HS-5 (cell line): ENCODE measurements at places on chromosomes 7 and 10.

GRCh38 chr10:107544706-107545520, 380.4 kb upstream of the SORCS1 start:
- no peak for DNase-seq

DNA sequence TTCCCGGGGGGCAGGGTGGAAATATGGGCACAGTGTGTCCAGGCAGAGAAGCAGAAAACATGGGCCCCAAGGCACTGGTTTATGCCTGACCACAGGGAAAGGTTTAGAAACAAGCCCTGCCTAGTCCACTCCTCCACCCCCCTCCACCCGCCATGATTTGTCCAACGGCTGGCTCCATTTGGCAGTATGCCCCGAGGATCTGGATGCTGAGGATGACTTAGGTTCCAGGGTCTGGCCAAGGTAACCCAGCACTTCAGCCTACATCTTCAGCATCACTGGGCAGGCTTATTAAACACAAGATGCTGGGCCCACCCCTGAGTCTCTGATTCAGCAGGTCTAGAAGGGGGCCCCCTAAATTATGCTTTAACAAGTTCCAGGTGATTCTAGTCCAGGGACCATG, 121.9 kb downstream of the RALA start:
- no peak for DNase-seq

DNA sequence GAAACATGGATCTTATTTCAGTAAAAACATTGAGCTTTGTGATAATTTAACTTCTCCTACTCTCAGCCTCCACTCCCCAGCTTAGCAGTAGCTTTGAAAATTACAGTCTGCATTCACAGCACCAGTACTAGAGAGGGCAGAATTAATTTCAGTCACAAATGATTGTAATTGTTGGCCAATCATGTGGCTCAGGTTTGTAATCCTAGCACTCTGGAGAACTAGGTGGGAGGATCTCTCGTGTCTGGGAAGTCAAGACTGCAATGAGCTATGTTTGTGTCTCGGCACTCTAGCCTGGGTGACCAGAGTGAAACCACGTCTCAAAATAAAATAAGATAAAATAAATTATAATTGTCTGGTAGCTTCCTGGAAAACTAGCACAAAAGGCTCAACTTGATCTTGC, 620.9 kb downstream of the TNS3 start:
- no peak for DNase-seq

GRCh38 chr7:157526913-157527634, 190.3 kb downstream of the DNAJB6 start:
- no peak for DNase-seq

DNA sequence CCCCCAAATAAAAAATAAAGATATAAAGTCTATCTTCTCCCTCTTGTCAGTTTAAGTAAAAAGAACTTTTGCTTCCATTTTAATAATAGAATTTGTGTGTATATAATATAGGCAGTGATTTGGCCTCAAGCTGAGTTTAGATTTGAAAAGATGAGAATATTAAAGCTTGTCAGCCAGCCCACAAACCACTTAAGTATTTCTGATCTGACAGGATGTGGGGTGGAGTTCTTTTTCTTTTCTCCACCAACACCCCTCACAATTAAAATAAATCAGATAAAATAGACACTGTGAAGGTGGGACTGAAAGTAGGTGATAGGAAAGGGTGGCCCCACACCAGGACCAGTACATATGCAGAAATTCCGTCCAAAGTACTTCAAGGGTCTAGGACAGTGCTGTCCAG, 714.1 kb downstream of the AUTS2 start:
- no peak for DNase-seq

DNA sequence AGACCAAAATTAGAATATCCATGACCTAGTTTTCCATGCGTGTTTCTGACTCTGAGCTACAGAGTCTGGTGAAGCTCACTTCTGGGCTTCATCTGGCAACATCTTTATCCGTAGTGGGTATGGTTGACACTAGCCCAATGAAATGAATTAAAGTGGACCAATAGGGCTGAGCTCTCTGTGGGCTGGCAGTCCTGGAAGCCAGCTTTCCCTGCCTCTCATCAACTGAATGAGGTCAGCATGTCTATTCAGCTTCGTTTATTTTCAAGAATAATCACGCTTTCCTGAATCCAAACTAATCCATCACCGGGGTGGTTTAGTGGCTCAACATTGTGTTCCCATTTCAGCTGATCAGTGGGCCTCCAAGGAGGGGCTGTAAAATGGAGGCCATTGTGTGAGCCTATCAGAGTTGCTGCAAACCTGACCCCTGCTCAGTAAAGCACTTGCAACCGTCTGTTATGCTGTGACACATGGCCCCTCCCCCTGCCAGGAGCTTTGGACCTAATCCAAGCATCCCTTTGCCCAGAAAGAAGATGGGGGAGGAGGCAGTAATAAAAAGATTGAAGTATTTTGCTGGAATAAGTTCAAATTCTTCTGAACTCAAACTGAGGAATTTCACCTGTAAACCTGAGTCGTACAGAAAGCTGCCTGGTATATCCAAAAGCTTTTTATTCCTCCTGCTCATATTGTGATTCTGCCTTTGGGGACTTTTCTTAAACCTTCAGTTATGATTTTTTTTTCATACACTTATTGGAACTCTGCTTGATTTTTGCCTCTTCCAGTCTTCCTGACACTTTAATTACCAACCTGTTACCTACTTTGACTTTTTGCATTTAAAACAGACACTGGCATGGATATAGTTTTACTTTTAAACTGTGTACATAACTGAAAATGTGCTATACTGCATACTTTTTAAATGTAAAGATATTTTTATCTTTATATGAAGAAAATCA, 35.5 kb downstream of the CAV1 start:
- DNase-seq = no peak

DNA sequence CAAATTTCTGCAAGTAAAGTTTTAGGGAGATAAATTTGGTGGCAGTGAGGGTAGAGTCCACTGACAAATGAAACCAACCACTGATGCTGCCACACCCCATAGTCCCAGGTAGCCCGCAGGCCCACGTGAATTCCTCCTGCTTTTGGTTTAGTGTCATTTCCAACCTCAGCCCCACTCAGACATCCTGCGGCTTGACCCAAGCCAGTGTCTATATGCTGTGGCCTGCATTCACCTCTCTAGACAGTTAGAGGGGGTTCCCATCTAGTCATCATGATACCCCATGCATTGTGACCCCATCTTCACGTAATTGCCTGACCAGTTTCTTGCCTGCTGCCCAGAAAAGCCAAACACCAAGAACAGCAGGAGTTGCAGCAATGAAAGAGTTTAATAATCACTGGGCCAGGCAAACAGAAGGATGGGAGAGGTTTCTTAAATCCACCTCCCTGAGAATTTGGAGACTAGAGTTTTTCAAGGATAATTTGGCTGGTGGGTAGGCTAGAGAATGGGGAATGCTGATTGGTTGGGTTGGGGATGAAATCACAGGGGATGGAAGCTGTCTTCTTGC, 332.0 kb upstream of the GALNT17 start:
- DNase-seq = no peak

GRCh38 chr10:88913127-88913526, 33.1 kb downstream of the STAMBPL1 start:
- DNase-seq = no peak

GRCh38 chr7:115475206-115475605, 553.3 kb downstream of the MDFIC start:
- DNase-seq = no peak

- no peak for DNase-seq
Observed at GRCh38 chr7:116663744-116664143, 8.3 kb upstream of the MET start.
